ENCODE measurements at places on chromosomes 12 and 14.

DNA sequence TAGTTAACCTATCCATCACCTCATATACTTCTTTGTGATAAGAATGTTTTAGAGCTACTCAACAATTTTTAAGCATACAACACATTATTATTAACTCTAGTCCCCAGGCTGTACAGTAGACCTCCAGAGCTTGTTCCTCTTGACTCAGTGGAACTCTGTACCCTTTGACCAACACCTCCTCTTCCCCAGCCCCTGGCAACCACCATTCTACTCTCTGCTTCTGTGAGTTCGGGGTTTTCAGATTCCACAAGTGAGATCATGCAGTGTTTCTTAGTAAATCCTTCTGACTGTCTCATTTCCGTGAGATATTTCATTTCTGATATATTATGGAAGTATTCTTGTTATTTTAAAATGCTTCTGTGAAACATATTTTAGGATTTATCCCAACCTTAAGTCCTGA is 200.7 kb downstream of the PCNX1 start:
- DNase-seq, result no peak

- DNase-seq, result no peak
Measured at GRCh38 chr14:34129927-34130552, 179.2 kb upstream of the EGLN3 start.

- no peak for DNase-seq
Measured at GRCh38 chr12:50102646-50103309, 1.0 kb upstream of the GPD1 start.

DNA sequence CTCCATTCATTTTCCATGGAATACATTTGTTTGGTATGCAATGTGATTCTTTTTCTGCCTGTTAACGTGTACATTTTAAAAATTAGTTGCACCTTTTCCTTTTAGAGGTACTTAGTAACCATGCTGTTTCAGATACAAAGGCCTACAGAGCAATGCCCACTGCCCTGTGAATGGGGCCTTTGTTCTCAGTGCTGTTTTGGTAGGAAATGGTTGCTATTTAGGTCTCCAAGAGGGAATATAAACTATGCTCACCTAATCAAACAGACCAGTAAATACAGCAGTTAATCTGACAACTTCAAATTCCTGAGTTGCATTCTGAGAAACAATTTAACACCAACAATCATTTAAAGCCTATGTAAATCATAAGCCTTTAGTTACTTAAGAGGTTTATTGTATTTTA is 188.7 kb downstream of the BCAT1 start:
- no peak for DNase-seq

Measured in CD8-positive, alpha-beta memory T cell (primary cell).